ENCODE measurements at places on chromosomes 3 and 15.

DNA sequence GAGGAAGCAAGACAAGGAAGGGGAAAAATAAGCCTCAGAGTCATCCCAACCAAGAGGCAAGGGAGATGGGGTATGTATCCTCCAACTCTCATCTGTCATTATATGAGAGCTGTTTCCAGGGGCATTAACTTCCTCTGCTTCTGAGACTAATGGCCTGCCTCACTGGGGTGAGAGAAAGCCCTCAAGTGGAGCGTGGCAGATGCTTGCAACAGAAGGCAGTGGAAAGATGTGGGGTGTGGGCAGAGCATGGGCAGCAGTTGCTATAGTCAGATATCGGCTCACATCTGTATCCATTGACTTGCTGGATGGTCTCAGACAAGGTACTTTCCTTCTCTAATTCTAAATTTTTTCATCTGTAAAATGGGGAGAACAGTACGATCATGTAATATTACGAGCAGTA, 81.7 kb upstream of the PLCL2 start:
- DNase-seq = no peak

- no peak for DNase-seq
Measured at GRCh38 chr15:97790180-97790579, 170.3 kb upstream of the ARRDC4 start.

GRCh38 chr3:192986379-192986778, 68.7 kb upstream of the MB21D2 start:
- DNase-seq = peak; percentile 5

DNA sequence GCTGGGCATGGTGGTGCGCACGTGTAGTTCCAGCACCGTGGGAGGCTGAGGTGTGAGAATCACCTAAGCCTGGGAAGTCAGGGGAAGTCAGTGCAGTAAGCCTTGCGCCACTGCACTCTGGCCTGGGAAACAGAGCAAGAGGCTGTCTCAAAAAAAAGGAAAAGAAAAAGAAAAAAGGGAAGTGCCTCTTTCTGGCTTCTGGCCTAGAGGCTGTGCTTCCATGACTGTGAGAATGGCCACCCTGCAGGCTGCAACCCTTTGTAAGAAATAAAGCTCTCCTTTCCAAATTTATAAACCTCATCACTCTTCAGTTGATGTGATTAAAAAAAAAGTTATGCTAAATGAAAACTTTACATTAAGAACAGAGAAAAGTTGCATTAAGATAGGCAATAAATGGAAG, 774.3 kb downstream of the TUSC7 start:
- no peak for DNase-seq

GRCh38 chr15:90394748-90395442, 6.9 kb downstream of the IQGAP1 start:
- no peak for DNase-seq

GRCh38 chr3:169603661-169604060, 59.9 kb downstream of the MECOM start:
- DNase-seq = no peak

GRCh38 chr3:98701071-98701675, 62.0 kb upstream of the ST3GAL6 start:
- no peak for DNase-seq

GRCh38 chr3:48314542-48314941, 18.9 kb downstream of the SPINK8 start:
- no peak for DNase-seq

DNA sequence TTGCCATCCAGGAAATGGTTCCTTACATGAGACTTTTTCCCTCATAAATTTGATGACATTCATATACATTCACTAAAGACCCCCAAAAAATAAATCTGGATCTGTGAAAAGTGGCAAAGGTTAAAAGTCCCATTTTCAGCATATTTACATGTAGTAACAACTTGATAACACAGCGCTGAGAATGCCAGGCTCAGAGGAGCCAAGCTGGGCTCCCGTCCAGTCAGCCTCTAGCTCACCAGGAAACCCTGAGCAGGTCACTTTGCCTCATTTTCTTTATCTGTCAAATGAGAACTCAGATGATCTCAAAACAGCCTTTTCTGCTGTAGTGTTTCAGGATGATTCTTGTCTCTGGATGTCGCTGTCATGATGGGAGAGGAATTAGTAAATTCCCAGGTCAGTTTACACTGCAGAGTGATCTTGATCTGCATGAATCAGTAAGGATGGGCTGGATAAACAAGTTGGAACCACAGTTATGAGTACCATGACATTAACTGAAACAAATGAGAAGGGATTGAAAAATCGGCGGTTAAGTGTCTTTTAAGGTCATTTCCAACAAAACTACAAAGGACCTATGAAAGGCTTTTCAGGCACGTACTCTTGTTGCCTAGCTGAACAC, 82.8 kb downstream of the PPARG start:
- peak; percentile 22 for DNase-seq

- no peak for DNase-seq
Measured at GRCh38 chr3:17195856-17196604, 311.3 kb downstream of the PLCL2 start.

DNA sequence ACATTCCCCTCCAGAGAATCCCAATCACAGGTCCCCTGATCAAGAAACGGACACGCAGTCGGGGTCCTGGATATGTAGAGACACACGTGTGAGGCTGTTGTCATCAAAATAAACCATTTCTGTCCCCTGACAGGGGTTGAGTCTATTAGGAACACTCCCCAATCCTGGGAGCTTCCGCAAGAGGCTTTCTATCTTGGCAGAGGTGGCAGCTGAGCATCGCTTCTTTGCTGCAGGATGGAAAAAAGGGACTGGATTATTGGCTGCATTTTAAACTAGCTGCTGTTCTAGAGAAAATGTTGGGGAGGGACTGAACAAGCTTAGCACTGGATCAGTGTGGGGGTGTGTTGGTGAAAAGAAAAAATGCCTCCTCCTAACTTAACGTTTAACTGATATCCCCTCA, 2.5 kb upstream of the CNTN4 start:
- DNase-seq = no peak

DNA sequence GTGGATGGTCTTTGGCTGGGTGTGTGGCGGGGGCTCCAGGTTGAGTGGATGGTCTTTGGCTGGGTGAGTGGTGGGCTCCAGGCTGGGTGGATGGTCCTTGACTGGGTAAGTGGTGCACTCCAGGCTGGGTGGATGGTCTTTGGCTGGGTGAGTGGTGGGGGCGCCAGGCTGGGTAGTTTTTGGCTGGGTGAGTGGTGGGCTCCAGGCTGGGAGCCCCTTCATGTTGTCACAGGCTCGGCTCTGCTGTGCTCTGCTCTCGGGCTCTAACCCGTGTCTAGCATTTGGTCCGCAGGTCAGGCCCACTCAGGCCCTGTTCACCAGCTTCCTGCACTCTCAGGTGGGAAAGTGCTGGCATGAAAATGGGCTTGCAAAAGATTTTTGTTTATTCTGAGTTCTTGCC, 25.1 kb downstream of the CD276 start:
- DNase-seq = no peak

All from ELR (cell line).